EH (cell line): ENCODE measurements at places on chromosomes 4 and X.

GRCh38 chr4:133137571-133137970 is 11.5 kb upstream of the PCDH10 start:
- no peak for DNase-seq

DNA sequence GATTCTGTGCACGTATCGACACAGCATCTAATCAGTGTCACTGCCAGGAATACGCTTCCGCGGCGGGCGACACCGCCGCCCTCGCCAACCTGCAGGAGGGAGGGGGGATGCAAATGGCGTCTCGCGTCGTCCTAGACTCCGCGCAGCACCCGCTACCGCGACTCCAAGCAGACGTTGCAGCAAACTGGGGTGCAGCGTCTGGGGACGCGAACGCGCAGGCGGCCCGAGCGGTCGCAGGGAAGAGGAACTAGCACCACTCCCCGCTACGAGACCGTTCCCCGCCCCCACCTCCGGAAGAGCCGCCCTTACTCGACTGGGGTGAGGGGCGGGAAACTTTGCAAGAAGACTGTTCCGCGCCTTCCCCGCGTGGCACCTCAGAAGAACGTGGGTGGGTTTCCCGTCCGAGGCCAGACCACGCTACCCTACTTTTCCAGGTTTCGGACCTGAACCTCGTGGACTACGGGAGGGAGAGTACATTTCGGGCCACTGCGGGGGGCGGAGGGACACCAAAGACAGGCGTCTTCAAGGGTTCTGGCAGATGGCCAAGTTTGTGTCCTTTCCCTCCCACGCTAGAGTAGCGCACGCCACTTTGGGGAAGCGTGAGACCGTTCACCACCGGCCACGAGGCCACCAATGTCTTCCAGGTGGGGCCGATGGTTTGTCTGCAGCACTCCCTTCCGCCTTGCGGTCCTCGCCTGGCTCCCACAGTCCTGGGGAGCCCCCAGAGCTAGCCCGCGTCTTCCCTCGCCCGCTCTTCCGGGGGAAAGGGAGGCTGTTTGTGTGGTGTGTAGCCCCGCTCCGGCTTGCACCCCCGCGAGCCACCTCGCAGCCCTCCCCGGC is 78.0 kb upstream of the BCOR start:
- peak; percentile 60 for DNase-seq

DNA sequence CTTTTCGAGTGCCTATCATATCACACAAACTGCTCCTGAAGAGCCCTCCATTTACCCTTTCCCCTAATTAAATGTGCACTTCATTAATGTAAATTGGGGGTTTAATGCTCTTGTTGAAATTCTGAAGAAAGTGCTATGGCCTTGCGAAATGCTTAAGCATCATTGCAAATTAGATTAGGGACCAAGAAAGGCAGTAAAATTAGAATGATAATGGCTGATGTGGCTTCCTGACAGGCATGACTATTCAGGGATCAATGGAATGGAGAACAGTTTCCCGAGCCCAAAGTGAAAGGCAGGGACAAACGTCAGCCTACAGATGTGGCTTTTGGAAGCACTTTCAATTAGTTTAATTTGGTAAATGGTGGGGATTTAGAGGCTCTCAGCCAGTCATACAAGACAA is 120.1 kb downstream of the NKX6-1 start:
- DNase-seq, result no peak

- DNase-seq, result no peak
Measured at GRCh38 chr4:184824081-184824775, 1.5 kb downstream of the ACSL1 start.

DNA sequence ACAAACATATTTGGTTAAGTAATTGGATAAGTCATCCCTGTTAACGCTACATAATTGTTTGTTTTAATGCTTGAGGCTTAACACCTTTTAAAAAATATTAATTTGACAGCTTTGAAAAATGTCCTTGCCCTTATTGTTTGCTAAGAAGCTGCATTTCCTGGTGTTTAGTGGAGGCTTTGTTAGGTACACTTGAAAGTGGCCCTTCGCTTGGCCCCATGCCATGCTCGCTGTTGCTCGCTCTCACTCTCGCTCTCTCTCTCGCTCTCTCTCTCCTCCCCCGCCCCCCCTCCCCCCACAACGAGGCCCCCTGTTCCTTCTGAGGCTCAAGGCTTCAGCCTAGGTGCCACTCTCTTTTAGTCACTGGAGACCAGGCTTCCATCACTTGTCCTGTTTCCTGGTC is 139.6 kb downstream of the DCLK2 start:
- DNase-seq, result no peak

GRCh38 chr4:26015133-26015651 is 101.2 kb downstream of the SMIM20 start:
- peak; percentile 100 for DNase-seq

- no peak for DNase-seq
Measured at GRCh38 chr4:108003982-108004515, 14.4 kb downstream of the HADH start.

GRCh38 chrX:130108647-130109428 is 1.5 kb downstream of the ELF4 start:
- peak; percentile 53 for DNase-seq

GRCh38 chr4:88965053-88965452 is 91.9 kb downstream of the FAM13A start:
- no peak for DNase-seq

GRCh38 chrX:27132862-27133261 is 330.3 kb downstream of the PPP4R3C start:
- DNase-seq, result no peak

- DNase-seq, result no peak
Measured at GRCh38 chr4:80172203-80172602, 25.1 kb upstream of the PRDM8 start.

DNA sequence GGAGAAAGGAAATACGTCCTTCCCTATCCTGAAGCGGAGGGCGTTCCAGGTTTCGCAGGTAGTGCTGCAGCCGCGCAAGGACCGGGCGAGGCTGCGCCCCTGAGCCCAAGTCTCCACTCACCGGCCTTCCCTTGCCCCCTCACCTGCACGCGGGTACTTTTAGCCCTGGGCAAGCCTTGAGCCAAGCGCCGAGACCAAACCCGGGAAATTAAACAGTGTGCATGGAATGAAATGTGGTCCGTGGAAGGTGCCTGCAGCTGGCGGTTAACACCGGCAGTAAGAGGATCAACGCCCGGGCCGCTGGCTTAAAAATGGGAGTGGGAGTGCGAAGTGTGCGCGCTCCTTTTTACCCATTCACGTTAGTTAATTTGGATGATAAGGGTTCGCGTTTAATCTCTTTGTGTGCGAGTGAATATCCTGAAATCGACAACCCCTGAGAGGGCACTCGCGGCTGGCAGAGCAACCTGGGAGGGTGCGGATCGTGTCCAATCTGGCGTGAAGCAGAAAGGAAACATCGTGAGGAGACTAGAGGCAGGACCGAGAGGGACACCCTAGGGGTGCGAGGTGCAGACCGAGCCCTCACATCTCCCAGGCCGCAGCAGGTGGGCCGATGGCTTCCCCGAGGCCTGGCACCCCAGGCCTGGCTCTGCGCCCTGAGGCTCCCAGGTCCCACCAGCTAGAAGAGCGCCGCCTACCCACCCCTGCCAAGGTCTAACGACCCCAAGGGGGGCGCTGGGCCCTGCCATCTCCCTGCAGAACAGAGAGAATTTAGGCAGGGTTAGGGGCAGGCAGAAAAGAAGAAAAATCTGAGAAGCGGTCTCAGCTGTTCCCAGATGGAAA is 2.0 kb upstream of the HELT start:
- DNase-seq, result no peak

DNA sequence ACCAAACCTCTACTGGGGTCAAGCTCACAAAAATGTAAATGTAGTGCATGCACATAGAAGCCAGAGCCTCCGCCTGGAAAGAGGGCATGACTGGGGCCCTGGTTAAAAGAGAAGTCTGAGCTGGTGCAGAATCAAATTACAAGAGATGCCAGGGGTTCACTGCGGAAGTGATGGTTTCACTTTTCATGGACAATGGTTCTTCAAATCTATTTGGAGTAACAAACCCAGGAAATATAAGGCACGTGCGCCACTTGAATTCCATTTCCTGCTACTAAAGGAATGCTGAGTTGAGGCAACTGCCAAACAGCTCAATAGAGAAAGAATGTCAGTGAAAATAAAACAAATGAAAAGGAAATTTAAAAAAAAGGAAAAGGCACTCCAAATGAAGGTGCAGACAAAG is 79.8 kb downstream of the FUNDC1 start:
- peak; percentile 22 for DNase-seq

DNA sequence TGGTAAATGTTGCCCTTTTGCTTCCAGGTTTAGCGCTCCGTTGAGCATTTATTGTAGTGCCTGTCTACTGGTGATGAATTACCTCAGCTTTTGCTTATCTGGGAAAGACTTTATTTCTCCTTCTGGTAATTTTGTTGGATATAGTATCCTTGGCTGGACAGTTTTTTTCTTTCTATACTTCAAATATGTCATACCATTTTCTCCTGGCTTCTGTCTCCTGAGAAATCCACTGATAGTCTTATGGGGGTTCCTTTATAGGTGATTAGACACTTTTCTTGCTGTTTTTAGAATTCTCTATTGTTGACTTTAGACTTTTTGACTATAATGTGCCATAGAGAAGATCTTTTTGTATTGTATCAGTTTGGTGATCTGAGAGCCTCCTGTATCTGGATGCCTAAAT is 73.5 kb downstream of the ARFIP1 start:
- no peak for DNase-seq

GRCh38 chr4:48100256-48100655 is 33.8 kb downstream of the TXK start:
- peak; percentile 29 for DNase-seq

DNA sequence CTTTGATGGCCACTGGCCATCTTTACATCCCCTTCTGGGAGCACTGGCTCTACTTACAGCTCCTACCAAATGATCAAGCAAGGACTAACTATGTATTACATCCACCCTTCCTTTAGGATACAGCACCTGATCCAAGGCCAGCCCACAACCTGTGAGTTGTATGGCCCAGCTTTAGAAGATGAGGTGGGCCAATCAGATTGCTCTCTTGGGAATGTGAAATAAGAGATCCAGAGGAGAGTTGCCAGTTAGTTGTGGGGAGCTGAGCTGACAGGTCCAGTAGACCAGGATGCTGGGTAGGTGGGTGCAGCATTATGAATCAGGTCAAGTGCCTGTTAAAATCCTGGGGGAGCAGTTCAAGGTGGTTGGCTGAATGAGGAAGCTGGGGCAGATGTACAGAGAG is 111.5 kb downstream of the GNL3L start:
- DNase-seq, result no peak

- DNase-seq, result peak; percentile 58
Measured at GRCh38 chr4:70778888-70779422, 57.2 kb downstream of the RUFY3 start.

DNA sequence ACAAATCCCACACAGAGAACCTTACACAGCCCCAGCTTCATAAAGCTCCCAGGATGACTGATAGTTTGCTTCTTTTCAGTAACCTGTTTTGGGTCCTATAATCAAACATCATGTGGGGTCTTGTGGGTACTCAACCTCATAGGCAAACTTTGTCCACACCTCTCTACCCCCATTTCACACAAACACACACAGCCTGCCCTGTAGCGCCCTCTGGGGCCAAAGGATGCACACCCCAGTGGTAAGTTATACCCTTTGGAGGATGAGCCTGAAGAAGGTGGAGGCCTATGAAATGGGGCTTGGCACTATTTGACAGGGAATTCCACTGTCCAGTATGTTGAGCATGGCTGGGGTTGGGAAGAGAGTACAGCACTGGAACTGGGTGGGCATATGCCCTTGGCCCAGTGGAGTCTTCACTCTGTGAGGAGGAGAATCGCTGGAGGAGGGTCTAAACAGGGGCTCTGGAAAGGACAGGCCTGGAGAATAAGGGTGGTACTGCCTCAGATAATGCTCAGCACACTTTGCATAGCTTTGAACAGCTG is 30.5 kb upstream of the COL25A1 start:
- no peak for DNase-seq

- no peak for DNase-seq
Measured at GRCh38 chr4:77601614-77602187, 3.9 kb upstream of the CXCL13 start.

- DNase-seq, result no peak
Measured at GRCh38 chr4:37138789-37139188, 105.8 kb upstream of the NWD2 start.

DNA sequence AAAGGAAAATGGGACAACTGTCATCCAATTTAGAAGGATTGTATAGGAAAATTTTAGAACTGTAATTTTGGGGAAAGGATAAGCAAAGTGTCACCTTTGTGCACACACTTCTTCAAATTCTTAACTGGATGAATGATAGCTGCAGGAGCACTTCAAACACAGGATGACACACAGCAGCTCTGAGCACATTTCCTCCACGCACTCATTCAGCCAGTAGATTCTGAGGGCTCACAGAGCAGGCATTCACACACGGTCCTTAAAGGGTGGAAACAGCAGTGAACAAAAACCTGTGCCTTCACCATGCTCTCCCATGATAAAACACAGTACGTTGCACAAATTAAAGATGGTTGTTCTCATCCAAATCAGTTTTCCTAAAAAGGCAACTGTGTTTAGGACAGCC is 38.5 kb upstream of the KLF3 start:
- DNase-seq, result no peak

DNA sequence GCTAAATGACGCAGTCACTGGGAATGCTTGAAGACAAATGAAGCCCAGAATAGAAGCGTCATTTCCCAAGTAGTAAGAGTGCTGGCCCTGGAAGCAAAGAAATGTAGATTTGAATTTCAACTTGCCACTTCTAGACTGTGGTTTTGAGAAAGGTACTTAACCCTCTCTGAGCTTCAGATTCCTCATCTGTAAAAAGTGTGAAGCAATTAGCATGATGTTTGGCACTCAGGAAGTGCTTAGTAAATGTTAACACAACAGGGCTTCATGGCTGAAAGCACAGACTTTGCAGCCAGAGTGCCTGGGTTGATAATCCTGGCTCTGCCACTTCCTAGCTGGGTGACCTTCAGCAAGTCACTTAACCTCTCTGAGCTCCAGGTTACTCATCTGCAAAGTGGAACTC is 147.4 kb upstream of the RPS6KA3 start:
- no peak for DNase-seq
